ENCODE measurements at places on chromosomes 12 and 14. TPM values are rescaled to one million over a fixed set of nuclear protein-coding genes. Genes with fewer than 3 reads are reported as not detected.

- DNase-seq = no peak
Measured at GRCh38 chr12:45415393-45415817, 199.5 kb downstream of the ANO6 start.

DNA sequence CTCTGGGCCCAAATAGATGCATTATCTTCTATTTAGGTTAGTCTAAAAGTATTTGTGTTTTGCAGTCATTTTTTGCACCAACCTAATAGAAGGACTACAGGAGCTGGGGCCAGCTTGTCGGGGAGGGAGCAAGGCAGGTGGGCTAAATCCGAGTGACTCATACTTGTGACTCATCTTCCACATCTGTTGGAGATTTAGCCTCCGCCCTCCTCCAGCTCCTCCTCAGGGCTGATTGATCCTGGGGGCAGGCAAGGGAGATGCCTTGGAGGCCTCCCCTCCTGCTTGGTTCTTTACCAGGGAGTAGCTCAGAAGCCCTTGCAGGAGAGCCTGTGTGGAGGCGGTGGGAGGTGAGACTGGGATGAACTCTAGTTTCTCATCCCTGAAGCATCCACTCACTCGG, 27.9 kb downstream of the RHOF start:
- no peak for DNase-seq

- no peak for DNase-seq
Measured at GRCh38 chr12:71958993-71959578, 20.4 kb downstream of the TPH2 start.

DNA sequence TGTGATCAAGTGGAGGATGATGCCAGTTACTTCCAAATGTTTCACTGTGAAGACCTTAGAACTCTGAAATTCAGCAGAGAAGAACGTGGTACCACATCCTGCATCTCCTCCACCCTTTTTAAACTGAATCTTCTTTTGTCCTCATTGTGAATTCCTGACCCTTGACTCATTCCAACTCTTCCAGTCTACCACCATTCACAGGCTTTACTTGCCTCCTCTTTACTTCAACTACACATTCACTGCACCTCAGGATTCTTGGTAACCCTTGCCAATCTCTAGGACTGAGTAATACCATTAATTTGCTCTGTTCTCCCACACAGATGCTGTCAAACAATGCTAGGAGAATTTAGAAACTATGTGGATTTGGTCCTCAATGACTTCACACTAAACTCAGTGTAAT, 37.3 kb downstream of the PPP1R12A start:
- no peak for DNase-seq

DNA sequence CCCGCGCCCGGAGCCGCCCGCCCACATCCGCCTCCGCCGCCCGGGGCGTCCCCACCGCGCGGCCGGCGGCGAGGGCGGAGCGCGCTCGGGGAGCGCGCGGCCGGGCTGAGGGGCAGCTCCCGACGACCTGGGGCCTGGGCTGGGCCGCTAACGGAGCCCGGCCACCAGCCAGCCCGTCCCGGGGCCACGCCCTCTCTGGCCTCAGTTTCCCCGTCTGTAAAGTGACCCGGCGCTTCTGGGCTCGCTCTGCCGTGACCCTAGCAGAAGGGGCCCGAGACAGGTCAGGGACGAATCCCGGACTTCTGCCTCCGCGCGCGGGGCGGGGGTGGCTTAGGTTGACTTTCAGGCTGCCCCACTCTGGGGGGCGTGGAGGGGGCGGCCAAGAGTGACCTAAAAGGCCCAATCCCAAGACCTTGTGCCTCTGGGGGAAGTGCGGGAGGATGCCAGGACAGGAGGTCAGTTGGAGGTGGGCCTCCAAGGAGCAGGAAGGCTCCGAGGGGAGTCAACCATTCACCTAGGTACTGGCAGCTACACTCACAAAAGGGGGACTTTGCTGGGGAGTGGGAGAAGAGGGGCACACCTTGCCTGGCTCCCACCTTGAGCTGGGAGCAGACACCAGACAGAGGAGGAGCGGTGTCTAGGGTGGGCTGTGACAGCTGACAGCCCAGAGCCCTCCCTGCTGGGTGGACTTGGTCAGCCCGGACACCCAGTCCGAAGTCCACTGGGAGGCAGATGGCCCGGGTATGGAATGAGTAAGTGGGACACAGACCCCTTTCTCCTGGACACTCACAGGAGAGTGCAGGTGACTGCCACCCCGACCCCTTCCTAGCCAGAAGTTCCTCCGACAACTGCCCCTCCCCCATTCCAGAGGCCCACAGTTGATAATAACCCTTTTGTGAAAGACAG, 486 bp upstream of the AKT1 start:
- DNase-seq = peak; percentile 65

DNA sequence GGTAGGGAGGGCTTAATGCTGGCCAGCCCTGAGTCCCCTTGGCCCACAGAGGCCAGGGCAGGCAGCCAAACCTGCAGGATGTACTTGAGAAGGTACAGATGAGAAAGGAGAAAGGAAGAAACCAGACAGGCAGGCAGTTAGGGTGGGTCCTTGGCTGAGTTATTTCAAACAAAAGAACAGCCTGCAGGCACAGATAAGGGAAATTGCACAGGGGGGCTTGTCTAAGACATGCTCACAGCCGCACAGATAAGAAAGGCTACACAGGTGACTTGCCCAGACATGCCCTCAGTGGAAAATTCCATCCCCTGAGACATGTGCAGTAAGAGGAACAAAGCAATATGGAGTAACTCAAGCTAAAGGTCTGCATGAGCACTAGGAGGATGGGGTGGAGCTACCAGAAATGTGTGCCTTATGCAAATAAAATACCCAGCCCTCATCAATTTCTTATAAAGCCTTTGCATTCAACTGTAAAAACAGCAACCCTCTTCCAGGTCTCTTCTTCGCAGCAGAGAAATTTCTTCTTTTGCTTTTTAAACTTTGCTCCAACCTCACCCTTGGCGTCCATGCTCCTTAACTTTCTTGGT, 158.2 kb upstream of the RGS6 start:
- no peak for DNase-seq

GRCh38 chr14:100332071-100332639, 9.0 kb downstream of the SLC25A47 start:
- DNase-seq = no peak

DNA sequence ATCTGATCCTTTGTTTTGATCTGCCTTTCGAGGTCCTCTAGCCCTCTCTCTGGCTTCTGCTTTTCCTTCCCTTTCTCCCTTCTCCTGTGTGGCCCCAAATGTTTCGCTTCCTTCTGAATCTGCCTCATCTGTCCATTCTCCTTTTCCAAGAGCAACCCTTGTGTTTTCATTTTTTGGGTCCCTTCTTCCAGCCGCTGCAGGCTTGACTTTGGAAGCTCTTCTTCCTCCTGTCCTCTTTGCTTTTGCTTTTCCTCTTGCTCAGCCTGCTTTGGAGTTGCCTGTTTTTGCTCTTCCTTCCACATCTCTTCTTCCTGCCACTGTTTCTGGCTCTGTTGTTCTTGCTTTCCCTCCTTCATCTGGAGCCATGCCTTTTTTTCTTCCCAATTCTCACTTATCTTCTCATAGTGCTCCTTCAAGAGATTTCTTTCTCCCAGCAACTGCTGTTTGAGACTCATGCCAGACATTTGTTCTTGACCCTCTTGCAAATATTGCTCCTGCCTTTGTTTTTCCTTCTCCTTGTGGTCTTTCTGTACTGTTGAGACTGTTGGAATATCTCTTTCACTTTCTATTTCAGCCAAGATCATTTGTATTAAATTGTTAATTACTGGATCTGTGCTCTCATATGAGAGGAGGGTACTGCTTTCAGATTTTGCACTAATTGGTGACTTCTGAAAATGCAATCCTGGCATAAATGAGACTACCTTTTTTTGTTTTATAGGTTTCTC, 42.4 kb downstream of the FAM186A start:
- DNase-seq = no peak

GRCh38 chr12:100279607-100280244, 12.7 kb downstream of the SCYL2 start:
- DNase-seq = no peak

DNA sequence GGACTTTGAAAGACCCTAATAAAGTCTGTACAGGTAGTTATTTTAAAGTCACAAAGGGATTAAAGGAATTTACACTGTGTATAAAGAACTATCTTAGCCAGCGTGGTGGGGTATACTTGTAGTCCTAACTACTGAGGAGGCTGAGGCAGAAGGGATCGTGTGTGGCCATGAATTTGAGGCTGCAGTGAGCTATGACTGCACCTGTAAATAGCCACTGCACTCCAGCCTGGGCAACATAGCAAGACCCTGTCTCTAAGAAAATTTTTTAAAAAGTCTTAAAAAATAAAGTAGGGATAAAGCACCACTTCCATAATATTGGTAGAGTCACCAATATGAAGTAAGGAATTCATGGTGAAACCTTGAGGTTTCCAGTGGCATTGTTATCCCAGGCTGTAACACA, 18.1 kb downstream of the ACVR1B start:
- no peak for DNase-seq

The PRR13 gene
- 131 TPM for total RNA-seq

The DIP2B gene
- 45.1 TPM for total RNA-seq

The SSPN gene
- 2.7 TPM for total RNA-seq

Data from endothelial cell (in vitro differentiated cells).